ENCODE measurements at places on chromosomes 1 and 21.

DNA sequence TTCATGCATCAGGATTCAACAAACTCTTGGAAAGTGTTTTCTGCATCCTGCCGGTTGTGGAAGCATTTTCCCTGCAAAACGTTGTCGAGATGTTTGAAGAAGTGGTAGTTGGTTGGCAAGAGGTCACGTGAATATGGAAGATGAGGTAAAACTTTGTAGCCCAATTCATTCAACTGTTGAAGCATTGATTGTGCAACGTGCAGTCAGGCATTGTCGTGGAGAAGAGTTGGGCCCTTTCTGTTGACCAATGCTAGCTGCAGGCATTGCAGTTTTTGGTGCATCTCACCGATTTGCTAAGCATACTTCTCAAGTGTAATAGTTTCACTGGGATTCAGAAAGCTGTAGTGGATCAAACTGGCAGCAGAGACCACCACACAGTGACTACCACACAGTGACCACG is 57.0 kb upstream of the PRDM2 start:
- no peak for DNase-seq

GRCh38 chr1:101379950-101380349 is 143.1 kb downstream of the S1PR1 start:
- DNase-seq = no peak

DNA sequence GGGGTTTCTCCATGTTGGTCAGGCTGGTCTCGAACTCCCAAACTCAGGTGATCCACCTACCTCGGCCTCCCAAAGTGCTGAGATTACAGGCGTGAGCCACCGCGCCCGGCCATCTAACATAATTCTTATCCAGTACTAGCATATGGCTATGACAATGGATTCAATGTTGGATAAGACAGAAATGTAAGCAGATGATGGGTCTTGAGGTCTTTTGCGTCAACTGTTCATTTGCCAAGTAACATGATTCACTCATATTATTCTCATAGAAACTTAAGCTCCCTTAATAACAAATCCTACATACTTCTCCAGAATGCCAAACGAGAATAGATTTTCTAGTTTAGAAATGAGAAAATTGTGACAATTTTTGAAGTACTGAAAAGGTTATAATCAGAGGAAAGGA is 170.3 kb downstream of the RGS7 start:
- DNase-seq = no peak

DNA sequence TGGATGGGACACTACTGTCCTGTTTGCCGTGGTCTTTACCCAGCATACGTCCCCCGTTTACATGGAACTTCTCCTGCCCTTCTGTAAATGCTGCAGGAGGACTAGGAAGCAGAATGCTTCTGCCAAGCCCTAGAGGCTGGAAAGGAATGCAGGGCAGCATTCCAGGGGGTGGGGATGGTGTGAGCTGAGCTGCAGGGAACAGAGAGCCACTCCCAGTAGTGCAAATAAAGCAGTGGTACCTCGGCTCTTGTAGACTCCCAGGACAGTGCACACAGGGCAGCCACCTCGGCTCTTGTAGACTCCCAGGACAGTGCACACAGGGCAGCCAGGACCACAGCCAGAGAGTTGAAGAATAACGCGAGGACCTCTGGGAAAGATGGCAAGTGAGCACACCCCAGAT is 35.4 kb downstream of the PTPRU start:
- DNase-seq = no peak

GRCh38 chr1:230351514-230351913 is 74.6 kb downstream of the PGBD5 start:
- no peak for DNase-seq
